ENCODE measurements at places on chromosomes 5 and 9. TPM values are rescaled to one million over a fixed set of nuclear protein-coding genes. Genes with fewer than 3 reads are reported as not detected.

Gene ITGA1
- polyA plus RNA-seq = 30.8 TPM

Gene FST
- polyA plus RNA-seq = 3.9 TPM

GRCh38 chr5:38323645-38324295, 65.4 kb downstream of the EGFLAM start:
- H3K36me3 ChIP-seq = no peaks in the 10 kb centered on the region
- no peak overlapping the region for H3K4me3 ChIP-seq
- DNase-seq = no peak
- H3K27ac ChIP-seq = no peak overlapping the region
- H3K4me1 ChIP-seq = no peaks in the 10 kb centered on the region
- H3K27me3 ChIP-seq = no peaks in the 10 kb centered on the region

Gene PCDHGA4
- polyA plus RNA-seq = 0.79 TPM

DNA sequence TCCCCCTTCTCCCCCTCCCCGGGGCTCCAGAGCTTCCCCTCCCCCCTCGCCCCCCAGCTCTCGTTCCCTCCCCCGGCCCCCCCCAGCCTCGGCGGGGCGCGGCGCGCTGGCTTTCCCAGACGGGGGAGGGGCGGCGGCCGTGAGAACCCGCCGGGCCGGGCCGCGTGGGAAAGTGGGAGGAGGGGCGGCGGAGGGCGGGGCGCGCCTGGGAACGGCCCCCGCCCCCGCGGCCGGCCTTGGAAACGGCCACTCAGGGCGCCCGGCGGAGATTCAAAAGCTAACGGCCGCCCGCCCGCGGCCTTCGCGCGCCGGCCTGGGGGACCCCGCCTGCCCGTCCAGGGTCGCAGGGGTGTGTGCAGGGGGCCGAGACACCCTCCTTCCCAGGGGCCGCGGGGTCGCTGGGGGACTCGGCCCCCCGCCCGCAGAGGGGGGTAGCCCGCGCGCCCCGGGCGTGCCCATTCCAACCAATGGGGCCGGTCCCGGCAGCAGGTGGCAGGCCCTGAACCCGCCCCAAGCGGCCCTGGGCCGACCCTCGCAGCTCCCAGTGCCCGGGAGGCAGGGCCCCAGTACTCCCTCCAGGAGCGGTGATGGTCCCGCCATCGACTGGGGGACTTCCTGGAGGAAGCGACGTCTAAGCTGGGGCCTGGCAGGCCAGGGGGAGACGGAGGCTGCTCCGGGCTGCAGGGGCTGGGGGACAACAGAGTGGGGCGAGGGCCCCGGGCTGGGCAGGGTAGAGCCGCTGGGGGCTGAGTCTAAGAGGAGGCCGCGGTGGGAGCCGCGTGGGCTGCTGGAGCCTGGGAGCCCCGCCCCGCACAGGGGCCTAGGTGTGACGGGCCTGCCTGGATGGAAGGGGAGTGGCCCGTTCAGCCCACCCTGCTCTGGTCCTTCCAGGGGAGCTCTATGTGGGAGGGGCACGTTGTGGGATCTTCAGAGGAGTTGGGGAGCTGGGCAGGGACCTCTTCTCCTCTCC, 14.2 kb upstream of the NRARP start:
- DNase-seq = peak; percentile 78
- H3K4me3 ChIP-seq = peak overlapping the region; percentile 42
- no peaks in the 10 kb centered on the region for H3K36me3 ChIP-seq
- no peaks in the 10 kb centered on the region for H3K27me3 ChIP-seq

DNA sequence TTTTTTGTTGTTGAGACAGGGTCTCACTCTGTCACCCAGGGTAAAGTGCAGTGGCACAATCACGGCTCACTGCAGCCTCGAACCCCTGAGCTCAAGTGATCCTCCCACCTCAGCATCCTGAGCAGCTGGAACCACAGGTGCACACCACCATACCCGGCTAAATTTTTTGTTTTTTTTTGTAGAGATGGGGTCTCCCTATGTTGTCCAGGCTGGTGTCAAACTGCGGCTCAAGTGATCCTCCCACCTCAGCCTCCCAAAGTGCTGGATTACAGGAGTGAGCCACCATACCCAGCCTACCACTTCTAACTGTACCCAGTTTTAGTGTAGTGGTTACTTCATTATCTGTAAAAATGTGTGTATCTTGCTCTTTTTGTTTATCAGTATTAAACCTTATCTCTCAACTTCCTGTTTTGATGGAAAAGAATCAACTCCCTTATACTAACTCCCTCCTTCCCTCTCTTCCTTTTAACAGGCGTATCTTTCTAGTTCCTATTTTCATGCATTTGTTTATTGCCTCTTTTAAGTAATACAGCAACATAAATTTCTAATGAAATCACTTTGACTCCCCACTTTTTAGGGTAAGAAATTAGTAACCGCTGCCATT, 33.1 kb downstream of the GRAMD2B start:
- H3K4me1 ChIP-seq = no peaks in the 10 kb centered on the region
- DNase-seq = no peak

Gene COL5A1
- 79.9 TPM for polyA plus RNA-seq

Gene CDKN2A
- polyA plus RNA-seq = 0.15 TPM

GRCh38 chr5:167652690-167653089, 638.8 kb upstream of the WWC1 start:
- H3K4me3 ChIP-seq = no peak overlapping the region
- no peaks in the 10 kb centered on the region for H3K4me1 ChIP-seq
- H3K27me3 ChIP-seq = no peaks in the 10 kb centered on the region
- DNase-seq = no peak

GRCh38 chr9:117323390-117323789, 91.5 kb downstream of the ASTN2 start:
- H3K4me1 ChIP-seq = no peaks in the 10 kb centered on the region
- no peaks in the 10 kb centered on the region for H3K27me3 ChIP-seq
- no peak overlapping the region for H3K4me3 ChIP-seq
- DNase-seq = no peak

GRCh38 chr9:86790805-86791204, 156.5 kb downstream of the GAS1 start:
- H3K27ac ChIP-seq = no peak overlapping the region
- H3K4me1 ChIP-seq = no peaks in the 10 kb centered on the region
- H3K36me3 ChIP-seq = no peaks in the 10 kb centered on the region

DNA sequence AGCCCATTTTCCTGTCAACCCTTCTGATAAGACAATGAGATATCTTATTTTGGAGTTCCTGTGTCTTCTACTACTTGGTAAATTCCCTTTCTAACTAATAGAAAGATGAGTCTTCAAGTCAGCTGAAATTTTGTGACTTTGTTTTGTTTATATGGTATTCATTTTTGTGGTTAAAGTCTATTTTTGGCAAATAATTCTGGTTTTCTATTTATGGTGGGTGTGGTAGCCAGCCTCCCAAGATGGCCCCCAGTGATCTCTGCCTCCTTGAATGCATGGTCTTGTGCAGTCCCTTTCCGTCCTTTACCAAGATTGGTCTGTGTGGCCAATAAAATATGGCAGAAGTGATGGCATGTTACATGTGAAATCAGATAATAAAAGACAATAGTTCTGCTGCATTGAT, 91.5 kb downstream of the NR3C1 start:
- H3K27ac ChIP-seq = no peak overlapping the region
- no peaks in the 10 kb centered on the region for H3K4me1 ChIP-seq
- DNase-seq = no peak

DNA sequence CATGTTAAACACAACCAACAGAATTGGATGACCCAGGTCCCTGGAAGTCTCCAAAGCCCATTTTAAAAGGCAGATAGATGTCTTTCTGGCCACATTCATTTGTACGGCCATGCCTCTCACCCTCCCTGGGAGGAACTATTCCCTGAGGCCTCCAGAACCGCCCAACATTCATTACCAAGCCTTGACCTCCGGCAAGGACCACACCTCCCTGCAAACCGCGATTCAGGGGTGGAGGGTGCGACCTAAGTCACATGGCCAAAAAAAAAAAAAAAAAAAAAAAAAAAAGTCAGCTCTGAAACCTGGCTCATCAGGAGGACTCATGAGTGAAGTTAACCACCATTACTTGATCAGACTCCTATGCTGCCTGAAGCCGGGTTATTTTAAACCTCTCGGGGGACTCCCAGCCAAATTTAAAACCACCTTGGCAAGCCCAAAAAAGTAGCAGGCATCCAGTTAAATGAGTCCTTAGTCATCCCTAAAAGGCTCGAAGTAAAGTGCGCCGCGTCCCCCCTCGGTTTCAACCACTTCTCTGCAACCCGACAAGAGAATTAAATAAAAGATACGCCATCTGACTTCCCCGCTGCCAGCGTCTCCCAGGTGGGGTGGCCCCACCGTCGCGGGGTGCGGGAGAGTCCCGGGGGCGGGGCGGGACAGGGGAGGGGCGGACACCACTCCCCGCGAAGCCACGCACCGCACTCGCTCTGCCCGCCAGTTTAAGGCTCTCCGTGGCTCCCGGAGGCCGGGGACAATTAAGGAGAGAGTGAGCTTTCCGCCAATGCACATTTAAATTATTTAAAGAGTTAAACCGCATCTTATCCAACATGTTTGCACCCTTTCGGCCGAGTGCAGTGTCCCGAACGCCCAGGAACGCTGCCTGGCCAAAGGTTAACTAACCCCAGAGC, 2.3 kb downstream of the KLF9 start:
- no peaks in the 10 kb centered on the region for H3K36me3 ChIP-seq
- peak overlapping the region; percentile 50 for H3K27ac ChIP-seq
- DNase-seq = peak; percentile 22
- H3K27me3 ChIP-seq = peaks cover 62% of the 10 kb centered on the region
- H3K4me3 ChIP-seq = peak overlapping the region; percentile 53
- H3K4me1 ChIP-seq = peaks cover 8% of the 10 kb centered on the region

DNA sequence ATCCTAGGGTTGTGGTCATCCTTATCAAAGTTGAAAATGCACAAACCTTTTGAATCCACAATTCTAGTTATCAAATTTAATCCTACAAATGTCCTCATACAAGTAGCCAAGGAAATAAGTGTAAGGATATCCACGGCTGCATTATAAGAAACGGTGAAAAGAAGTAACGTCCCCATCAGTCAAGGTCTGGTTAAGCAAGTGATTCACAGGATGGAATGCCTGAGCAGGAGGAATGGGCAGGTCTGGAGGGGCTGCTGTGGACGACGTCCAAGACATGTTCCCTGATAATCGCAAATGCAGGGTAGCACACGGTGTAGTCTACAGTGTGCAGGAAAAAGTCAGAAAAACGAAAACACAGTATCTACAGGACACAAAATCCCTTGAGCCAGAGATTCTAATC, 118.6 kb downstream of the ADAMTS2 start:
- H3K27me3 ChIP-seq = no peaks in the 10 kb centered on the region
- H3K4me3 ChIP-seq = no peak overlapping the region
- no peaks in the 10 kb centered on the region for H3K36me3 ChIP-seq
- H3K27ac ChIP-seq = no peak overlapping the region
- H3K4me1 ChIP-seq = no peaks in the 10 kb centered on the region

Gene LCN12
- 121 TPM for polyA plus RNA-seq

DNA sequence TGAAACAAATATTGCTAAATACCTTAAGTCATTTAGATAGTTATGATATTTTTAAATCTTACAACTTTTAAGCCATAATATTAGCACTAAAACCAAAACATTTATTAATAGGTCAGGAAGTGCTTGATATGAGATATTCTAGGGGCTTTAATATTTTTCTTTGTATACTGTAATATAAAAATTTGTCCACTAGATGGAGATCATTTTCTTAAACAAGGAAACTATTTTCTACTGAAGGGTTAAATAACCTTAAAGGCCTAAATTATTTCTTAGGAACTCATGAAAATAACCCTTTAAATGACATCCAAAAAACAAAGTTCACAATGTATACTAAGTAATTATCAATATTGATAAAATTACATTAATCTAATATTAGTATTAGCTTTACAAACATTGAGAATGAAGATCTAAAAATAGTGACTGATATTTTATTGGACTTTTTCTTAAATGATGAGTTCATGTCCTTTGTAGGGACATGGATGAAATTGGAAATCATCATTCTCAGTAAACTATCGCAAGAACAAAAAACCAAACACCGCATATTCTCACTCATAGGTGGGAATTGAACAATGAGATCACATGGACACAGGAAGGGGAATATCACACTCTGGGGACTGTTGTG, 635.7 kb downstream of the RAB3C start:
- H3K27ac ChIP-seq = no peak overlapping the region
- H3K36me3 ChIP-seq = peaks cover 5% of the 10 kb centered on the region
- peaks cover 6% of the 10 kb centered on the region for H3K4me1 ChIP-seq
- H3K4me3 ChIP-seq = no peak overlapping the region
- H3K27me3 ChIP-seq = no peaks in the 10 kb centered on the region

DNA sequence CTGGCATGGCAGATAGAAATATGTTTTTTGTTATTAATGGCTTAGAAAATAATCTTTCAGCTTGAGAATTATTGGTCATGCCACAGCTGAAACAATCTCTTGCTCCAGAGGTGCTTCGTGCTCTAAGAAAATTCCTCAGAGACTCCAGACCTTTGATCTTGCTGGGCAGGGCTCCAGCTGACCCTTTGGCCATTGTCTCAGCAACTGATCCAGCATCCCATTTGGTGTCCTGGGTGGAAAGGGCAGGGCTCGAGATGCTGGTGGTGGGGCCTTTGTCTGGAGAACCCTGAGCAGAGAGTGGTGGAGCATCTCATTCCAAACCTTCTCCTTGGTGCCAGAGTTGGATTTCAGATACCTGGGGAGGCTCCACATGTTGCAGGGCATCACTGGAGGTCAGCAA, 43.2 kb upstream of the PIK3R1 start:
- no peaks in the 10 kb centered on the region for H3K4me1 ChIP-seq
- no peak overlapping the region for H3K27ac ChIP-seq
- no peaks in the 10 kb centered on the region for H3K36me3 ChIP-seq
- H3K27me3 ChIP-seq = no peaks in the 10 kb centered on the region

- no peaks in the 10 kb centered on the region for H3K4me1 ChIP-seq
- peaks cover 10% of the 10 kb centered on the region for H3K27me3 ChIP-seq
- H3K27ac ChIP-seq = no peak overlapping the region
- H3K4me3 ChIP-seq = no peak overlapping the region
- no peak for DNase-seq
Measured at GRCh38 chr5:139811274-139811607, 15.6 kb downstream of the PSD2 start.
